Kidney glomerular epithelial cell (primary cell): ENCODE measurements at places on chromosomes 7 and 10.

- peak; percentile 73 for DNase-seq
Observed at GRCh38 chr7:150410680-150411346, 31.7 kb downstream of the ZNF775 start.

GRCh38 chr7:123220396-123220795, 20.6 kb upstream of the SLC13A1 start:
- DNase-seq: peak; percentile 43

- no peak for DNase-seq
Observed at GRCh38 chr10:30928742-30929141, 102.9 kb downstream of the ZNF438 start.

GRCh38 chr7:13159467-13160184, 472.2 kb downstream of the ARL4A start:
- DNase-seq: no peak

GRCh38 chr10:12597788-12598765, 248.7 kb downstream of the CAMK1D start:
- DNase-seq: no peak
